ENCODE measurements at places on chromosomes 11 and 22. TPM values are rescaled to one million over a fixed set of nuclear protein-coding genes. Genes with fewer than 3 reads are reported as not detected.

GRCh38 chr11:106101370-106101769 lies 23.9 kb downstream of the AASDHPPT start:
- DNase-seq, result no peak

- no peak for DNase-seq
Observed at GRCh38 chr11:57630171-57630570, 19.5 kb downstream of the YPEL4 start.

DNA sequence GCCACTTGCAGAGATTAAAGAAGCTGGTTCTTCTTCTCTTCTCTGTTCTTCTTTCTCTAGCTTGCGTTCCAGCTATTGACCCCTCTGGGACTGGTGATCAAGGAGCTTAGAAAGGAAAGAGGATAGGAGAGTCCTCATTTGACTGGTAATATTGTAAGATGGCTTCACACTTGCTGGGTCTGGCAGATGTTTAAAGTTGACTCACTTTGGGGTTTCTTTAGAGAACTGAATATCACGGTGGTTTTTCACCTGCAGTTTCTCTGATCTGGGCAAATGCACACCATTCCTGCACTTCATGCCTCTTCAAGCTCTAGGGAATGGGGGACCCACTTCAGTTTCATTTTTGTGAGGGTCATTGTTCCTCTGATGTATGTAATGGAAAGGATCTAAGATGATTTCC lies 41.8 kb upstream of the DEUP1 start:
- DNase-seq, result no peak

GRCh38 chr11:16960250-16960649 lies 54.0 kb downstream of the PLEKHA7 start:
- no peak for DNase-seq

DNA sequence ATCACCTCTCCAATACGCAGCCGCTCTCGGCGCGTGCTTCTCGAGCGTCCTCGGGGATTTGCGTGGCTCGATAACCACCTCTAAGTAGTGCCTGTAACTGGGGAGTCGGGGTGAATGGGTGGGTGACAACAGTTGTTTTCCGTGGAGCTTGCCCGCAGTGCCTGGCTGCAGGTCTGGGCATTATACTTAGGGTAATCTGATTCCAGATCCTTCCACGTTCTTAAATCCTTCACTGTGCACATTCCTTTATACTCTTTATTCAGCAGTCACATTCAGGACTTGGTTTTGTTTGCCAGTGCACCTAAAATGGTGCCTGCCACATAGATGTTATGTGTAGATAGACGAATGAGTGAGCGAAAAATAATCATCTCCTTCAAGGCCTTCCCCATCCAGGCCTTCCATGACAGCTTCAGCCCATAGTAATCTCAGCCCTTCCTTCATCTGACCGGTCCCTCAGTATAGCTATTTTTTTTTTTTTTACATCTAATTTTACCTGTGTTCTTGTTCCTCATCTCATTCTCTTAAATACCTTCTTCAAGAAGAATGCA lies 602 bp downstream of the NAT10 start:
- no peak for DNase-seq

- no peak for DNase-seq
Observed at GRCh38 chr11:23359297-23359696, 499.0 kb upstream of the CCDC179 start.

DNA sequence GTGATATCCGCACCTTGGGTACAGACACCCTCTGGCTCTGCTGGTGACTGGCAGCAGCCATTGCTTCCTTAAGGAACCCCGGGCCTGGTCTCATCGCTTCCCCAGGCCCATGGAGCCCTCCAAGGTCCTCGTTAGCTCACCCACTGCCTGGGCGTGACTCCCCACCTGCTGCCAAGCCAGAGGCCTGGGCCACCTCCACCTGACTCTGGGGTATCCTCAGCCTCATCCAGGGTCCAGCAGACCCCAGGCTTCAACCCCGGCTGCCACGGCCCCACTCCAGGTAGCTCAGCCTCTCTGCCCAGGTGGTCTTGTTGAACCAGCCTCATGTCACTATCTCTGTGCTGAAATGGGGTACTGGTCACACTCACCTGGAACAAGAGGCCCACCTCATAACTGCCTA lies 337.9 kb downstream of the BRD1 start:
- DNase-seq, result no peak

DNA sequence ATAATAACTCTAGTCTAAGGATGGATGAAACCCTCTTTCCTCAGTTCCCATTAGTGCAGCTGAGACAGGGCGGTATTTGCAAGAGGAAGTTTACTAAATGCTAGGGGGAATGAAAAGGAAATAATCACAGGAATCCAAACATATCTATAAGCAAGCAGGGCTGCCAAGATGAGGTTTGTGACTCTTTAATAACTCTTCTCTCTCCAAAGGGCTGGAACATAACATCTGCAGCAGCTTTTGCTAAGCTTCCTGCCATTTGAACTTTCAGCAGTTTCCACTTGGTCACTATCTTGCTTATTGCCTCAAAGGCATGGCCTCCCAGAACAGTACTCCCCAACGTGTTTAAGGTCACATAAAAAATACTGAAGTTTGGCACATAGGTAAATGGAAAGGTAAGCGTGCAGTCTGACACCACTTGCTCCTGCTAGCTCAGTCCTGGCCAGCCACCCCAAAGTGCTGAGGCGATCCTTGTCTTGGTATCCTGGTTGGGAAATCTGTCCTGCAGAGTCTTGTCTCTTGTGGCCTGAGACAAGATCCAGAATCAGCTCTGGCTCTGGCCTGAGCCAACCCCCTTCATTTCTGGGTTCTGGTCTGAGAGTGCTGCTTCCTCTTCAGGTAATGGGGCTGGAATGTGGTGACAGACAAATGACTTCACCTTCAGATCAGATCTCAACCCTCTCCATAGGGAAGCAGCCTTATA lies 81.8 kb downstream of the KCNC1 start:
- DNase-seq, result no peak

DNA sequence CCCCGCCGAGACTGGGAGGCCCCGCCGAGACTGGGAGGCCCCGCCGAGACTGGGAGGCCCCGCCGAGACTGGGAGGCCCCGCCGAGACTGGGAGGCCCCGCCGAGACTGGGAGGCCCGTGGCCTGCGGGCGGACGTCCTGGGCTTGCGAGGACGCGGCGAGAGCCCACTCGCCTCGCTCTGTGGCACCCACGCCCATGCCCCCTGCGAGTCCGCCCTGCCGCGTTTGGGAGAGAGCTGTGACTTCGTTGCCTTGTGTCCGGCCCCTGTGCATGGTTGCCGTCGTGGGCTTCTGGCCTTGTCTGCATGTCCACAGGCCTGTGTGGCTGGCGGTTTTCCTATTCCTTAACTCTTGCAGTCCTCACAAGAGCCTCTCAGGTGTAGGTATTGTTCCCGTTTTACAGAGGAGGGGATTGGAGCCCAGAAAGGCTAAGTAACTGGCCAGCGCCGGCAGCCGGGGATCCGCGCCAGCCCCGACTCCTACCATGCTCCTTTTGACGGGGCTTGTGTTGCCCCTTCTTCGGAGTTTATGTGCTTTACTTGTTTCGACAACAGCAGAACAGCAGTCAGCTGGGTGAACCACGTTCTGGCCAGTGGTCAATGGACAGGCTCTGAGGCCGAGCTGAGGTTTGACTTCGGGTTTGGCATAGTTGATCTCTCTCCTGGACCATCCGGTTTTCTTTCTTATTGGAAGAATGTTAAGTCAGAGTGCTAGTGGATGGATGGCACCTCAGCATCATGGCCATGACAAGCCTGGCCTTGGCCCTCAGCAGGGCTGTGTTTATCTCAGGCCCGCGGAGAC lies 741 bp downstream of the PHRF1 start:
- DNase-seq, result peak; percentile 65

GRCh38 chr11:126466236-126467045 lies 111.0 kb downstream of the ST3GAL4 start:
- no peak for DNase-seq

- peak; percentile 86 for DNase-seq
Observed at GRCh38 chr11:65915821-65916251, 3.0 kb downstream of the C11orf68 start.

DNA sequence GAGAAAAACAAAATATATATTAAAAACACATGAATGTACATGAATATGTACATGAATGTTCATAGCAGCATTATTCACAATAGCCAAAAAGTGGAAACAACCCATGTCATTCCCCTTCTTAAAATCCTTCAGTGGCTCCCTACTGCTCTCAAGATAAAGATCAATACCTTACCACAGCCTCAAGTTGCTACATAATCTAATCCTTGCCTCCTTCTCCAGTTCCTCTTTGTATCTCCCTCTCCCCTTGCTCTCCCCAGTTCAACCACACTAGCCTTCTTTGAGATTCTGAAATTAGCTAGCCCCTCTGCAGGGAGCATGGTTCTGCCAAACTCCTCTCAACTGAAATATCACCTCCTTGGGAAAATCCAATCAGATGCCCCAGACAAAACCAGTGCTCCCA lies 28.1 kb downstream of the MTMR2 start:
- no peak for DNase-seq

GRCh38 chr11:925496-926301 lies at the start of gene AP2A2:
AP2A2 (plus strand) TSS chr11:925870; CDS start chr11:926022, 152 bp downstream.
- DNase-seq, result peak; percentile 98

GRCh38 chr22:26784772-26785171 lies 127.4 kb downstream of the MIAT start:
- DNase-seq, result no peak

The CRYBA4 gene
- total RNA-seq, result not detected

The PIWIL4 gene
- 1.1 TPM for total RNA-seq

The RFPL1 gene
- total RNA-seq, result not detected

The HBG2 gene
- 0.44 TPM for total RNA-seq

The CDK2AP2 gene
- total RNA-seq, result 48.4 TPM

Data from right cardiac atrium (tissue), 5 donors.